ENCODE measurements at places on chromosomes 1 and 21.
A peak's percentile ranks its signal among the peaks of the same experiment; 100 is the strongest.

GRCh38 chr1:224929335-224930237 is at the start of gene DNAH14:
DNAH14 (plus strand) TSS chr1:224929675; CDS start chr1:224952703, 23,028 bp downstream.
- peak; percentile 73 for DNase-seq

- no peak for DNase-seq
Measured at GRCh38 chr1:1889090-1889750, 1.7 kb downstream of the GNB1 start.

DNA sequence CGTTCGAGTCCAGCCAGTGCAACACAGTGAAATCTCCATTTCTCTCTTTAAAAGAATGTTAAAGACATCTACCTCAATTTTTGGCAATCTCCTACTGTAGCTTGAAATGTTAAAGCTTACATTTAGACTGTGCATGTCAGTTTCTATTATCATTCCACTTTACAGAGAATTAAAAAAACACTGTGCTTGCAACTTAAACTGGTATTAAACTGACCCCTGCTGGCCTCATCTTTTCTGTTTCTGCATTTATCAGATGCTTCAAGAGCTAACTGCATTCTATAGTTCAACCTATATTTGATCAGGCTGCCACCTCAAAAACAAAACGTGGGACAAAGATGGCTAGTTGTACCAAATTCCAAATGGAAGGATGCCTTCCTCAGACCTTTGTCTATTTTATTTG is 226.5 kb downstream of the SMYD3 start:
- peak; percentile 68 for DNase-seq

- DNase-seq, result peak; percentile 95
Measured at GRCh38 chr1:200415789-200416593, 6.2 kb upstream of the ZNF281 start.

DNA sequence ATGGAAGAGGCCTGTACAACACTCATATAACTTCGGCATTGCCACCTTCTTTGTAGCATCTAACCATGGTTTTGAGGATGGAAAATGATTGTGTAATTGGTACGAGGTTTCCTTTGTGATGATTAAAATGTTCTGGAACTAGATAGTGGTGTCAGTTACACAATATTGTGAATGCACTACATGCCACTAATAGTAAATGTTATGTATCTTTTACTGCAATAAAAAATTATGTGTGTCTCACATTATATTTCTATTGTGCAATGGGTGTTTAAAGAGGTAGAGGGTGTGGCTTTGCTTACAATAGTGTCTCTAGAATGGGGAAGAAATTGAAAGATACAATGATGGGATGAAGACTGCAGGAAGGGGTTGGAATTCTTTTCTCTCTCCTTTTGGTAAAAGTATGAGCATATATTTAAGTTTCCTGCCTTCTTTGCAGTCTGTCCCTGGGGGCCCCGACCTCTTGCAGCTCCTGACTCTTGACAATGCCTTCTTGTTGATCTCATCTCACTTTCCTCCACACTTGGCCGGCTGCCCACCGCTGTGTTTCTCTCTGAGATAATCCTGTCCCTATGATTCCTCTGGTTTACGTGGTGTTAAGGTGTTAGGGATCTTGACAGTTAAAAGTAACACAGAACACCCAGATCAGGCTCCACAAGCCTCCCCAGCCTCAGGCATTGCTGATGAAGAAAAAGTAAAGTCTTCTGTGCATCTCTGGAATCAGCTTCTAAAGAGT is 39.3 kb downstream of the MTARC1 start:
- peak; percentile 23 for DNase-seq

- no peak for DNase-seq
Measured at GRCh38 chr1:208837242-208837641, 593.1 kb upstream of the PLXNA2 start.

DNA sequence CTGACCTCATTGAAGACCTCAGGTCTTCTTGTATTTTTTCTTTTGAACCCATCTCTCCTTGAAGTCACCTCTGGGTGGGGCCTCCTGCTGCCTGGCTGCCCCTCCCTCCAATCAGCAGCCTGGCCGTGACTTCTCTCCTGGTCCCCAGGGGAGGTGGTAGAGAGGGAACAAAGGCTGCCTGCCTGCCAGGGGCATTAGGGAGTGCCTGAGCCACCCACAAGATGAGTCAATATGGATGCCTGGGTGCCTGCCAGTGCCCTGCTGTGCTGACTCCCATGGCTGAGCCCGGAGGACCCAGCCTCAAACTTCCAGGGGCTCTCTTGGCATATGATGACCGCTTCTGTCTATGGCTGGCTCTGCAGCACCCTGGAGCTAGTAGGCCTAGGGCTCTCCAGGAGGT is 5.3 kb upstream of the CDCP2 start:
- DNase-seq, result no peak

GRCh38 chr1:22687191-22687590 is 23.4 kb upstream of the EPHB2 start:
- DNase-seq, result no peak

- DNase-seq, result no peak
Measured at GRCh38 chr1:67838180-67838910, 5.1 kb upstream of the GNG12 start.

DNA sequence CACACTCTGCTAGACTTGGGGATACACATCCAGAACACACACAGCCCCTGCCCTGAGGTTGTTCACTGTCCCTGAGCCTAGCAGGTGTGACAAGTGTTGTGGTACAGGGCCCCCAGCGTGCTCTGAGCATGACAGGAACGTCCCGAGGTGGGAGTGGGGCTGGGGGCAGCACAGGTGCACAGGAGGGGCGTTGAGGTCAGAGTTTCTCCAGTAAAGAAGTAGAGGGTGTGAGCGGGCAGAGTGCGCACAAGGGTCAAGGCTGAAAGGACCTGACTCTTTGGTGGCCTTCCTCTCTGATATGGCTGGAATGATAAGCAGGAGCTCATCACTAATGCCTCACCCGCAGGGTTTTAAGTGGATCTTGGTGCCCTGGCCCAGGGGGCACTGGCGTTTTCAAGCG is 1.3 kb upstream of the FALEC start:
- no peak for DNase-seq

GRCh38 chr1:175095978-175096607 is 28.5 kb downstream of the TNN start:
- no peak for DNase-seq

DNA sequence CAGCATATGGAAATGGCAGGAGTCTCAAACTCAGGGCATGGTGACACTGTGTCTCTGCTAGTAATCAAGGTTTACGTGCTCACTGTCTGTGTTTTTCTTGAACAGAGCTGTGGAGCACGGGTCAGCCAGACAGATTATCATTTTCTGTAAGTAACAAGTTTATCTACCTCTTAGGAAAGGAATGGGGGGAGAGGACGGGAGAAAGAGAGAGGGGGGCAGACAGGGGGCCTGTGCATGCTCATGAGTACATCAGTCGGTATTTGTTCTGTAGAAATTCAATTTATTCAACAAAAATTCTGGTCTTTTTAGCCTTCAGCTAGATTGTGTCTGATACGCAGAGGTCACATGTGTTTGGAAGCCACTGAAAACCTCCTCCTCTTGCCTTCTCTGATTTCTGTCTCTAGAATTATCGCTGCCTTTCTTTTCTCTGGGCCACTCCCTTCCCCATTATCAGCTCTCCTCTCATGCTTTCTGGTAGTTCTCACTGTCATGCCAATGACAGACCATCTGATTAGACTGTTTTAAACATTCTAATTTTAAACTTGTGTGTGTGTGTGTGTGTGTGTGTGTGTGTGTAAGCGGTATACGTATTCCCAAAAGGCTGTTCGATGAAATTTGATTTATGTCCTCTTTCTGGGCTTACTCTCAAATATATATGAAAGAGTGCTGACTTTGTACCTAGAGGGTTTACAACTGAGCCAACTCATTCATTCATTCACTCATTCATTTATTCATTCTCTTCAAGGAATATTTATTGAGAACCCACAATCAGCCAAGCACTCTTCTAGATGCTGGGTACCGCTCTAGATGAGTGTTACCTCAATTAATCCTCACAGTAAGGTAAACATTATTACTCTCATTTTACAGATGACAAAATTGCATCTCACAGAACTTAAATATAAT is 636.9 kb downstream of the KIF26B start:
- no peak for DNase-seq

- DNase-seq, result no peak
Measured at GRCh38 chr1:221164951-221165838, 286.0 kb downstream of the HLX start.

- DNase-seq, result no peak
Measured at GRCh38 chr1:179015396-179015795, 10.3 kb upstream of the FAM20B start.

DNA sequence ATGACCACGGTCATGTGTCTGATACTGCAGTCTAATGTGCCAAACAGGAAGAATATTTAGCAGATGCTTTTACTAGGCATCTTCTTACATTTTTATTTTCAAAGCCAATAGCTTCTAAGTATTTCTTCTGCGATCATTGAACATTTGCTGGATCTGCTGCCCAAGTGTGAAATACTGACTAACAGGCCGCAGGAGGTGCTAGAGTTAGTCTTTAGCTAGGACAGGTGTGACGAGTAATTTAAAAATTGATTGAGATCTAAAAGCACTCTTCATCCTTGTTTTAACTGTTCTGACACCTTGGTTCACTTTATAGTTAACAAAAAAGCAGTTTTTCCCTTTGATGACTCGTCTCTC is 748 bp upstream of the FAM78B start:
- no peak for DNase-seq

- DNase-seq, result no peak
Measured at GRCh38 chr1:193819376-193819775, 633.0 kb upstream of the B3GALT2 start.

All from lung microvascular endothelial cell (primary cell).